ENCODE measurements at places on chromosomes 1 and 21. TPM values are rescaled to one million over a fixed set of nuclear protein-coding genes. Genes with fewer than 3 reads are reported as not detected.

DNA sequence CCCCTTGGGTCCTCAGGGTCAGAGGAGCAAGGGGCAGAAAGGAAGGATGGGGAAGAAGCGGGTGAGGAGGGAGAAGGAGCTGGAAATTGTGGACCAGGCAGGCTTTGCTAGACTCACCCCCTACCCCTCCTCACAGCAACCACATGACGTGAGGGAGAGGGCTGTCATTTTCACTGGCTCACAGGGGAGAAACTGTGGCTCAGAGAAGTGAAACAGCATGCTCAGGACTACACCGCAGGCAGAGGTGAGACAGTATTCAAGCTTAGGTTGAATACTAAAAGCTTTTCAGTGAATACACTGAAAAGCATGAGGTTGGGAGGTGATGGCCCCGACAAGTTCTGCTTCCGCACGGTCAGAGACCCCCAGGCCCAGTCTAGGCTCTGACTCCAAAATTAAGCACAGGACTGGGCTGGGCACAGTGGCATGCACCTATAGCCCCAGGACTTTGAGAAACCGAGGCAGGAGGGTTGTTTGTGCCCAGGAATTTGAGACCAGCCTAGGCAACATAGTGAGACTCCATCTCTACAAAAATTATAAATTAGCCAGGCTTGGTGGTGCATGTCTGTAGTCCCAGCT is 1.2 kb upstream of the CLEC20A start:
- no peak for DNase-seq

WNT3A gene
- total RNA-seq = not detected

COL16A1 gene
- not detected for total RNA-seq

GRCh38 chr1:243716906-243717305 is 133.1 kb downstream of the AKT3 start:
- DNase-seq = no peak

All from activated CD4-positive, alpha-beta T cell treated with anti-CD3 and anti-CD28 coated beads, Interleukin-2, amount 10 ng/mL, durations not matched to agents 24 days and 14 days (primary cell).